Right ventricle myocardium superior (tissue), 1 donor: ENCODE measurements at places on chromosomes 1 and 21.

DNA sequence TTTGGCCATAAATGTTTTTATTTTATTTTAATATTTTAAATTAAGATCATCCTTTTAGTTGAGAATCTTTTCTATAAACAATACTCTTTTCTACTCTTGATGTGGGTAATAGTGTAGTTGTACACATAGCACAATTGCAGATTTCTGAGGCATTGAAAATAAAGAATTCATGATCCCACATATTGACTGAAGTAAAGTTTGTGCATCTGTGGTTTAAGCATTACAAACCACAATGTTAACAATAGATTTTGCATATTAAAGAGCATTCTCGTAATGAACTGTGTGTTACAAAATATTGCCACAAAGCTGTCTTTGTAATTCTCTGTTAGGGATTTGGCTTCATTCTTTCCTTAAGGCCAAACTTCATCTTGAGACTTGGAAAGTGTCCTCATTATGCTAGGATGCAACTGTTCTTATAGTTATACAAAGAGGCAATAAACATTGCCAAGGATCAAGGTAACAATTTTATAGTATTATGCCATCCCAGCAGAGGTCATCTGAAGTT, 256.8 kb downstream of the OLFM3 start:
- DNase-seq = no peak

DNA sequence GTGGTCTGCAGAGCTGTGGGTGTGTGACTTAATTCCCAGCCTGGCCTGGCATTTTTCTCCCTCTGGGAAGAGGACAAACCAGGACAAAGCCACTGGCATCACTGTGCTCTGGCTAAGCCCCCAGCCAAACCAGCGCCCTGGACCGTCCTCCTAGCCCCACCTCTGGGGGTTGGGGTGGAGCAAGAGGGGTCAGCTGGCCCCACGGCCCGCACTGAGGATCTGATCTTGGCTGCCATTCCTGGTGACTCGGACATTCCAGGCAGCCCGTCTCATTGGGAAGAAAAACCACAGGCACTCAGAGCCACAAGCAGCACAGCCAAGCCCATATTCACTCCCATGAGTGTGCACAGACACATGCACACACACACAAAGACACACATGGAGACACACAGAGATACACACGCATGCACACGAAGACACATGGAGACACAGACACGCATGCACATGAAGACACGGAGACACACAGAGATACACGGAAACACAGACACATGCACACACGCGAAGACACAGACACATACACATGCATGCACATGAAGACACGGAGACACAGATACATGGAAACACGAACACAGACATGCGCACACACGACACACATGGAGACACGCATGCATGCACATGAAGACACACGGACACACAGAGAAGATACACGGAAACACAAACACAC, 2.3 kb upstream of the MXRA8 start:
- peak; percentile 81 for DNase-seq

DNA sequence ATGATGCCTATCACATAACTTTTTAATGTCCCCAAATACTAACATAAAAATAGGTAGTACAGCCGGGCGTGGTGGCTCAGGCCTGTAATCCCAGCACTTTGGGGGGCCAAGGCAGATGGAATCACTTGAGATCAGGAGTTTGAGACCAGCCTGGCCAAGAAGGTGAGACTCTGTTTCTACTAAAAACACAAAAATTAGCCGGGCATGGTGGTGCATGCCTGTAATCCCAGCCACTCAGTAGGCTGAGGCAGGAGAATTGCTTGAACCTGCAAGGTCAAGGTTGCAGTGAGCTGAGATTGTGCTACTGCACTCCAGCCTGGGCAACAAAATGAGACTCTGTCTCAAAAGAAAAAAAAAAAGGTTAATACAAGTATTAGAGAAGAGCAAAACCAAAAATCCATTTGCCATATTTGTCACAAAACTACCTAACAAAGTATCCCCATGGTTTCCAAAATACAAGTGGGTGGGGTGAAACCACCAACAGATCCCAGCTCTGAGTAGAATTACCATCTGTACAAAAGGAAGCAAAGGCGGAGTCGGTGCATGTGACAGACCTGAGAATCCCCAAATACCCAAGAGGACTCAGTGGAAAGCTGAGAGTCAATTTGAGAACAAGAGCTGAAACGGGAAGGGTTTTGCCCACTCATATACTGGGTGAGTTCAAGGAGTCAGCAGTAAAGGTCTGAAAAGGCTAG, 113.2 kb downstream of the TOMM20 start:
- DNase-seq = no peak

DNA sequence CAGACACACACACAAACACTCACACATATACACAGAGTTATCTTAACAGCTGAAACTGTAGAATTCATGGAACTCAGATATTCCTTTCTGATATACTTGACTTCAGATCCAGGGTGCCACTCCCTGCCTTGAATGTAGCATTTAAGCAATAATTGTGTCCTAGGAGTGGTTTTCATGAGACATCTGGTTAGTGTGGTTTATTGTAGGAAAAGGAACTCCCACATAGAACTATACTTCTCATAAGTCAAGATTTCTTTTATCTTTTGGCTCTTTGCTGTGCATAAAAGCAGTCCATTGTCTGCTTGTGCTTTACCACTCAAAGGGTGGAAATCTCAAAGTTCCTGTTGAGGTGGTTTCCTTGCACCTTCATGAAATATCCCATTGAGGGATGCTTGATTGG, 272.6 kb upstream of the SGIP1 start:
- DNase-seq = no peak

- no peak for DNase-seq
These were observed 976.1 kb downstream of the LTN1 start for GRCh38 chr21:28016571-28016970.

GRCh38 chr1:110472546-110472945, 21.6 kb downstream of the PROK1 start:
- DNase-seq = no peak
